ENCODE measurements at places on chromosomes 13 and 19. TPM values are rescaled to one million over a fixed set of nuclear protein-coding genes. Genes with fewer than 3 reads are reported as not detected.

ZNF793 gene
- total RNA-seq, result 3.4 TPM

NLRP9 gene
- not detected for total RNA-seq

CEACAM20 gene
- total RNA-seq, result not detected

ATP1A3 gene
- total RNA-seq, result not detected

IGFL3 gene
- total RNA-seq, result not detected

SYNE4 gene
- 9.4 TPM for total RNA-seq

KLK1 gene
- total RNA-seq, result not detected

EEF1AKMT1 gene
- 5.3 TPM for total RNA-seq

ZNF583 gene
- 2.6 TPM for total RNA-seq

SYCN gene
- not detected for total RNA-seq

Measured in tracheal epithelial cell (primary cell).